ENCODE measurements at places on chromosomes 11 and 22. TPM values are rescaled to one million over a fixed set of nuclear protein-coding genes. Genes with fewer than 3 reads are reported as not detected.
A peak's percentile ranks its signal among the peaks of the same experiment; 100 is the strongest.

The SAA4 gene
- polyA plus RNA-seq = not detected

GRCh38 chr11:109349276-109350080, 72.5 kb upstream of the C11orf87 start:
- H3K4me1 ChIP-seq = no peaks in the 10 kb centered on the region
- H3K27ac ChIP-seq = no peak overlapping the region
- no peak overlapping the region for H3K4me3 ChIP-seq
- no peak for DNase-seq
- H3K27me3 ChIP-seq = no peaks in the 10 kb centered on the region

DNA sequence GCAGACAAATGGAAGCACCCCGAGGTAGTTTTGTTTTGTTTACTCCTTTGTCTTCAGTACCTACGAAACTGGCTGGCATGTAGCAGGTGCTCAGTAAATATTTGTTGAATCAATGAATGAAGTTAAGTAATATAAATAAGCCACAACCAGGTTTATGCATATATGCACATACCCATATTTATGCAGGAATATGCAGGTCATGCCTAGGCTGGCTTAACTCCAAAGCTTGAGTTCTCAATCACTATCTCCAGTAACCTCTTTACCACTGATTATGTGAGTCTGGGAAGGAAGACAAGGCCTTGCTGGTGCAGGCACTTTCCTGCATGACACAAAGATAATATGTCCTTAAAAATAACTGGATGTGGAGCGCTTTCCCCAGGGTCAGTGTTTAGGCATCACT, 27.5 kb downstream of the ARL14EP start:
- H3K4me3 ChIP-seq = no peak overlapping the region
- no peaks in the 10 kb centered on the region for H3K27me3 ChIP-seq
- H3K36me3 ChIP-seq = no peaks in the 10 kb centered on the region
- no peak for DNase-seq
- H3K27ac ChIP-seq = no peak overlapping the region

DNA sequence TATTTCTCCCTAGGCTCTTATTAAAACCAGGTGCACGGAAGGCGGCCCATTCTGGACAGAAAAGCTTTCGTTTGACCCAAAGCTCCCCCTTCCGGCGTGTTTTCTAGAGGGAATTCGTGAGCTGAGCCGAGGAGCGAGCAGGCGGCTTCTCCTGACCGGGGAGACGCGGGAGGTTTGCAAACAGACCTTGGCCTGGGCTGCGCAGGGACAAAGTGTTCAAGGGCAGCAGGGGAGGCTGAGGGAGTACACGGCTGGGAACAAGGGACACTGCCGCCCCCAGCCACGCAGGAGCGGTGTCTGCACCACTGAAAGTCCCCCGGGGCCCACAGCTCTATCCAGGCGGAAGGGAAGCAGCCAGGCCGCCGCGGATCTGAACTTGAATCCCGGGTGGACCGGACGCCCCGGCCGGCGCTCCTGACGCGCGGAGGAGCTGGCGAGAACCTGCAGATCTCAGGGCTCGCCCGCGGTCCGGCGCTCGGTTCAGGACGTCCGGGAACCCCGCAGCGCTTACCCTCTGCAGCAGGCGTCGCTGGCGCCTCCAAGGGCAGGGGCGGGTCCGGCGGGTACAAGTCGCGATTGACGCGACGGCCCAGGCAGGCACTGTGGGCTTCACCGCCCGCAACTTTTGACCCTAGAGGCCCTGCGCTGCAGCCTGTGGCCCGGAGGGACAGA, 101.9 kb downstream of the WT1 start:
- H3K27me3 ChIP-seq = peaks cover 15% of the 10 kb centered on the region
- H3K4me1 ChIP-seq = no peaks in the 10 kb centered on the region
- DNase-seq = peak; percentile 56

- no peaks in the 10 kb centered on the region for H3K36me3 ChIP-seq
- no peaks in the 10 kb centered on the region for H3K27me3 ChIP-seq
- no peak for DNase-seq
- no peak overlapping the region for H3K4me3 ChIP-seq
- no peak overlapping the region for H3K27ac ChIP-seq
These were observed 62.7 kb downstream of the PAK1 start for GRCh38 chr11:77411137-77411707.

DNA sequence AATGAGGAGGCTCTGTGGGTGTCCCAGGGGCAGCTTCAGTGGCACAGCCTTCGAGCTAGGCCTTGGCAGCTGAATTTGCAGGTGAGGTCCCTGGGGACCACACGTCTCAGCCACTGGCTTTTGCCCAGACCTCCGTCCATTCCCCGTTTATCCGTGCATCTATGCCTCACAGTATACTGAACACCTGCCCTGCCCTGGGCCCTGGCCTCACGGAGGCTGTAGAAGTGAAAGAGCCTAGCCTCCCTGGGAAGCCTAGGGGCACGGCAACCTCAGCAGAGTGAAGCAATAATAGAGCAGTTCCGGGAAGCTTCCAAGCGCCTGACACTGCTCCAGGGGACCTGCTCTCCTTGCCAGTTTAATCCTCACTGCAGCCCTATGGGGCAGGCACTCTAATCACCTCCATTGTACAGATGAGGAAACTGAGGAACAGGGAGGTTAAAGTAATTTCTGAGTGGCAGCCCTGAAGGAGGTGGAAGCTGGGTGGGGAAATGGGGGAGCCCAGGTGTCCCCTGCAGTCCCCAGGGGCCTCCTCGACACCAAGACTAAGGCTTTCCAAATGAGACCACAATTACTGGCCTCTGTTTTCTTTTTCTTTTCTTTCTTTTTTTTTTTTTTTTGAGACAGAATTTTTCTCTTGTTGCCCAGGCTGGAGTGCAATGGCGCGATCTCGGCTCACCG, 2.7 kb upstream of the NFAM1 start:
- H3K4me1 ChIP-seq = no peaks in the 10 kb centered on the region
- no peak for DNase-seq
- H3K27ac ChIP-seq = no peak overlapping the region
- H3K27me3 ChIP-seq = no peaks in the 10 kb centered on the region
- H3K4me3 ChIP-seq = no peak overlapping the region
- no peaks in the 10 kb centered on the region for H3K36me3 ChIP-seq

- H3K4me1 ChIP-seq = no peaks in the 10 kb centered on the region
- H3K27me3 ChIP-seq = peaks cover 89% of the 10 kb centered on the region
- DNase-seq = peak; percentile 70
- no peak overlapping the region for H3K27ac ChIP-seq
- no peaks in the 10 kb centered on the region for H3K36me3 ChIP-seq
These were observed 825 bp downstream of the SLC1A2 start for GRCh38 chr11:35418282-35419183.

Data from SK-N-SH (cell line).